GM23248 (cell line): ENCODE measurements at places on chromosomes 12 and 14.

DNA sequence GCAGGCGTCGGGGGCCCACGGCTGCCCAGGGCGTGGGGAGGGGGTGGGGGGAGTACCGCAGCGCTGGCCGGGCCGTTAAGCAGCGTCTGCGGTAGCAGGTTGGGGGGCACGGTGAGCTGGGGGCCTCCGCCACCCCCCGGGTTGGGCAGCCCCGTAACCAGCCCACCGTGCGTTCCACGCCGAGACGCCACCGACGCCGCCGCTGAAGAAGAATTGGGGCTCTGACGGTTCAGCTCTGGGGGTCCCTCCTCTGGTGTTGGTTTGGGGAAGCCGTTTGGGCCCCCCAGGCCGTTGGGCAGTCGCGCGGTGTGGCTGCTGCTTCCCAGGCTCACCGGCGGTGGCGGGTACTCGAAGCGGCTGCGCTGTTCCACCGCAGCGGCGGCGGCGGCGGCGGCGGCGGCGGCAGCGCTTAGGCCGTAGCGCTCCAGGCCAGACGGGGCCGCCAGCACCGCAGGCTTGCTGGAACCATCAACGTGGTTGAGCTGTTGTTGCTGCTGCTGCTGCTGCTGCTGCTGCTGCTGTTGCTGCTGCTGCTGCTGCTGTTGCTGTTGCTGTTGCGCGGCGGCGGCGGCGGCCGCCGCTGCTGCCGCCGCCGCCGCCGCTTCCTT is 1.5 kb downstream of the IRF2BPL start:
- DNase-seq = peak; percentile 80

- DNase-seq = peak; percentile 40
Measured at GRCh38 chr12:28089338-28089737, 100.9 kb upstream of the CCDC91 start.

DNA sequence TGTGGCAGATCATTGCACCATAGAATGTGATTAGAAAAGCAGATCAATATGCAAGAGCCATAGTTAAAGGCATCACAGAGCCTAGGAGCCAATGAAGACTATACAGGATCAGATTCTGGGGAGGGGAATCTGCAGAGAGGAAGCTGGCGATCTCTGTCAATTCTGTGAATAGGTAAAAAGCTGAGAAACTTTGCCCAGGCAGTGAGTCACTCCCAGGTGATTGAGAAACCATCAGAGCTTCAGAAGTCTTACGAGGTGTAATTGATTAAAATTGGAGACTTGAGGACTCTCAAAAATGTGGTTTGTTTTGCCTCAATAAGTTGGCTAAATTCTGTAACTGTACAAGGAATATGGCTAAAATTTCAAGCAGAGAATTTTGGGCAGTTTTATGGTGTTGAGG is 41.7 kb upstream of the TSPAN11 start:
- DNase-seq = no peak

DNA sequence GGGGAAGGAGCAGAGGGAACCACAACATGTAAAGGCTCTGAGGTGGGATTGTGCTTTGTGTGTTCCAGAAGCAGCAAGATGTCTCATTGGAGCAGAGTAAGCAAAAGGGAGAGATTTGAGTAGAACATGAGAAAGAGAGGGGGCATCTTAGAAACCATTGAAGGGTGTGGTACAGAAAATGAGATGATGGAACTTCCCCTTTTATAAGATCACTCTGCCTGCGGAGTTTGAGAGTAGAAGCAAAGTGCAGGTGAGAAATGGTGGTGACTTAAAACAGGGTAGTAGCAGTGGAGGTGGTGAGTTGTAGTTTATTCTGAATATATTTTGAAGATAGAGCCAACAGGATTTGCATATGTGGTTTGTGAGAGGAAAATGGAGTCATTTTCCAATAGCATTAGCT is 56.0 kb downstream of the FBXO34 start:
- DNase-seq = no peak

DNA sequence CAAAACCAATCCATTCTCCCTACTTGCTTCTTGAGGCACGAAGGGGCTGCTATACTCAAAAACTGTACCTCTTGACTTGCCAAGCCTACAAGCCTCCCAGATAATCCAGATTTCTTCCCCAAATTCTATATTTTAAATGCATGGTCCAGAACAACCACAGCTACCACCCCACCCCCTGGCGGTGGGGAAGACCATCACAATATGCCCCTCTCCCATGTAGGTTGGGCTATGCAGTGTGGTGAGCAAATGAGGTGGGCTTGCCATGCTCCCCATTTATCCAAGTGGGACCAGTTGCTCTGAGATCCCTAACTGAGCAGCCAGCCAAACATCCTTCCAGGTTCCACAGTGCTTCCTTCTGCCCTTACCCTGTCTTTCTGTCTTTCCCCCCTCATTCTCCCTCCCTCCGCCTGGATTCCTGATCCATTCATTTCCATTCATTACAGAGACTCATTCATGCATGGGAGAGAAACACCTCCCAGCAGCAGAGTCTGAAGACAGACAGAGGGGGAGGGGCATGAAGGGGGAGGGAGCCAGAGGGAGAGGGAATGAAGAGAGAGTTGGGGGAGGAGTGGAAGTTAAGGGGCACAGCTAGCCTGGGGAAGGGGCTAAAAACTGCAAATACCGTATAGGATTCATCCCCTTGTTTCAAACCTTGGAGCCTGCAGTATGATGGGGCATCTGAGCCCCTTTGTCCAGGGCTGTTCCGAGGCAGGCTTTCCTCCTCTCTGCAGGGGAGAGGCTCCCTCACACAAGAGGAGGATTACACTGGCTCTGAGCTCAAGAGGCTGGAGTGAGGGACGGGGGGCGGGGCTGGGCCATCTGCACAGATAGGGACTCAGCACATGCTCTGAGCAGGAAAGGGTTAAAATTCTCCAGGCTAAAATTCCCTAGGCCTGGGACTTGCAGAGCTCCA is 4.4 kb downstream of the ZNF219 start:
- no peak for DNase-seq

DNA sequence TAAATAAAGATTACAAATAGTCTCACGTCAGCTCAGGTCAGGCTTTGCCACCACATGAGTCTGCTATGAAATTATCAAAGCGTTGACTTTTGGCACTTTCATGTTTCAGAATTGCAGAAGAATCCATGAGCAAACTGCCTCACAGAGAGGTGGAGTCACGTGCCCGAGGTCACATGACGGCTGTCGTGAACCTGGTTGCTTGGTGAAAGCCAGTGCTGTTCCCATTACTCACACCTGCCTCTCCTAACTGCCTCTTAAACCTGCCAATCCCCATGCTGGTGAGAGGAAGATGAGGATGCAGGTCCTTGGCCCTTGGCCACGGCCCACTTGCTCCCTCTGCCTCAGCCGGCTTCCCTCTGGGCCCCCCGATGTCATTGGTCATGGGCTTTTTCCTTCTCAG is 272.7 kb downstream of the BCL11B start:
- DNase-seq = no peak

DNA sequence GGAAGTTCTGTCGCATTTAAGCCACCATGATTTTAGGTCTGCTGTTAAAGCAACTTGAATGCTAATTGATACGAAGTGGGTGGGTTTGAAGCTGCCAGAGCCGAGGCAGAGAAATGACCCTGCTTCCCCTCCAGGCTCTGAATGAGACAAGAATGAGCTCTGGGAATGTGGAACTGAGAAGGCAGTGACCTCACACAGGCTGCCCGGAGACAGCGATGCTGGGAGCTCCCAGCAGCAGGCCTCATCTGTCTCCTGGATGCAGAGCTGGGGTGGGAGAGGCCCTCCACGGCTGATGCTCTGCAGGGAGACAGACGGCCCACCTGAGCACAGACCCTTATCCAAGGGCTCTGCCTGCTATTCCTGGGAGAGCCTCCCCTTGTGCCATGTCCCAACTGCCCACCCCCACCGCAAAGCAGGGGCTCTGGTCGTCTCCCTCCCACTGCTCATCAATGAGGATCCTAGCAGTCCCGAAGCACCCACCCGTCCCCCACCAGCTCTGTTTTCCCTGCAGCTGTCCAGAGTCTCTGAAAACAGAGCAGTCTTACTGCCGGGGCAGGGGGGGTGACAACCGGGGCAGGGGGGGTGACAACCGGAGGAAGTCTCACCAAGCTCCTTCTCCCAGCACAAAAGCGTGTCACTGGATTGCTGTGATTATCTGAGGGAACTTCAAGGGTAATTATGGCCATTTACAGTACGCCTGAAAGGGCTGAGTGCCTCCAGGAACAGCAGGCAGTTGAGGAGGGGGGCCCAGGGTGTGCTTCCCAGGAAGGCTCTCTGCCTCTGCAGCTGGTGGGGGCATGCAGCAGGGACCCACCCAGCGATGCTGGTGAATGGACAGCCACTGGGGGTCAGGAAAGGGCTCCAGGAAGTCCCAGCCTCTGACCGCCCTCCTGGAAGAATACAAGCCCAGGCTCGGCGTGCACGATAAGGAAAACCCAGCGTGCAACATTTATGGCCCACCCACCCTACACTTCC is 67.8 kb downstream of the CHGA start:
- DNase-seq = no peak

DNA sequence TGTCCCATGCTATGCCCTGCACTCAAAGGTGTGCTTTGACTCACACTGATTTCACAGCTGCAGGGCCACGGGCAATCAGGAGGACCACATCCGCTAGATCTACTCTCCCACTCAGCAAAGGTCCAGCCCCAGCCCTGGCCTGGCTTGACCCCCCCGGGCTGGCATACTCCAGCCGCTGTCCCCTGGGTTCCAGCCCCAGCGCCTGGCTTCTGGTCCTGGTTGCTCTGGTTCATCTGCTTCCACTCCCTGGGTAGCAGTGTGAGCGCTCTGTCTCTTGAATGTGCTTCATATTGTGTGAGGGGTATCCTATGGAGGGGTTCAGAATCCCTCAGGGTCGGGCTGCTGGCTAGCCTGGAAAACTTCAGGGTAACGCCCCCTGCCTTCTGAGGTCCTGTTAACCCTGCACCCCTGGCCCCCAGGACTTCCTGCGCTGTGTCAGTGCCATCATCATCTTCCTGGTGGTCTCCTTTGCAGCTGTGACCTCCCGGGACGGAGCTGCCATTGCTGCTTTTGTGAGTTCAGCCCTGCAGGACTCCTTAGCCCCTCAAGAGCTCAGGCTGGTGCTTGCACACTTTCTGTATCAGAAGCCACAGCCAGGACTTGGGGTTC is 1.9 kb downstream of the CMTM5 start:
- no peak for DNase-seq

DNA sequence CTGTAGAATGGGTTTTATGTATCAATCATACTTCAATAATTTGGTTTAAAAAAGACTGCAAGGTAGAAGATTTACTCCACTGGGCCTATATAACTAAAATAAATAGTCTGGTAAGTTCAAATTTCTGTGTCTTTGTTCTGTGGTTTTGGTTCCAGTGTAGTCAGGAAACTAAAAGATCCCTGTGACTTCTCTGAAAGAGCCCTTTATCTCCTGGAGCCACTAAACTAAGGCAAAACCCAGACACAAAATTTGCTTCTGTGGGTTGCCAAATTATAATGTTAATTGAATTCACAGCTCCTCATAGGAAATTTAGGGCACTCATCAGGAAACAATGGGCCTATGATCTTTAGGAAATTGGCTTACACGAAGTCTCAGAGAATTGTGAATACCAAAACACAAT is 1038.4 kb downstream of the GALC start:
- no peak for DNase-seq

DNA sequence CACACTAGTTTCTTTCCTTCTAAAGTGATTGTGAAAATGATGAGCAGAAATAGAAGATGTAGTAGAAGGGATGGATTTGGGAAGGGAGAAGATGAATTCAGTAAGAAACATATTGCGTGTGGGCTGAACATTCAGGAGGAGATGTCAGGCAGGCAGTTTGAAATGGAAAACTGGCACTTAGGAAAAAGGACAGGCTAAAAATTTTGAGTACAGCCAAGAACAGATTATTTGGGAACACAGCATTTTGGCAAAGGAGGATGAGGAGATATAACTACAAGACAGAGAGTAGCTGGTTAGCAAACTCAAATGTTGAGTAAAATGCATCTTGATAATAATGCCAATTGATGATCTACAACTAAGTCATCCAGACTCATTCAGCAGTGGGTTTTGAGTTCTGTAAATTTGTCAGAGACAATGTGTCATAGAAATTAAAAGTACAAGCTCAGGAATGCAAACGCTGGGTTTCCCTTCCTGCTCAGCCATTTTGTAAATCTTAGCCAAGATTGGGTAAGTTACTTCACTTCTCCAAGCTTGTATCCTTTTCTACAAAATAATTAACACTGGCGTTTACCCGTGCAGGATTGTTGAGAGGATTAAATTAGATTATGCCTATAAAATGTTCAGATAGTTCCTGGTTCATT is 255.0 kb downstream of the NAV3 start:
- DNase-seq = peak; percentile 90

GRCh38 chr12:102197789-102198188 is at the start of gene PMCH:
Gene PMCH (minus strand): TSS chr12:102197833. CDS start chr12:102197770, 63 bp downstream.
- DNase-seq = peak; percentile 43
